ENCODE measurements at places on chromosomes 4 and X.

DNA sequence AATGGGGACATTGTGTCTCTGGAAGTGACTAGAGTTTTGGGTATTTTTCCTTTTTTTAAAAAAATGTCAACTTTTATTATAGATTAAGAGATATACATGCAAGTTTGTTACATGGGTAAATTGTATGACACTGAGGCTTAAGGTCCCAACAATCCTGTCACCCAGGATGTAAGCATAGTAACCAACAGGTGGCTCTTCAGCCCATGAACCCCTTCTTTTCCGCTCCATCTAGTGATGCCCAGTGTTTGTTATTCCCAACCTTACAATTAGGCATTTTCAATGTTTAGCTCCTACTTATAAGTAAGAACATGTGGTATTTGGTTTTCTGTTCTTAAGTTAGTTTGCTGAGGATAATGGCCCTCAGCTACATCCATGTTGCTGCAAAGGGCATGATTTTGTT is 102.7 kb downstream of the GRID2 start:
- no peak for DNase-seq

- no peak for DNase-seq
These were observed 18.0 kb downstream of the GC start for GRCh38 chr4:71765821-71766383.

DNA sequence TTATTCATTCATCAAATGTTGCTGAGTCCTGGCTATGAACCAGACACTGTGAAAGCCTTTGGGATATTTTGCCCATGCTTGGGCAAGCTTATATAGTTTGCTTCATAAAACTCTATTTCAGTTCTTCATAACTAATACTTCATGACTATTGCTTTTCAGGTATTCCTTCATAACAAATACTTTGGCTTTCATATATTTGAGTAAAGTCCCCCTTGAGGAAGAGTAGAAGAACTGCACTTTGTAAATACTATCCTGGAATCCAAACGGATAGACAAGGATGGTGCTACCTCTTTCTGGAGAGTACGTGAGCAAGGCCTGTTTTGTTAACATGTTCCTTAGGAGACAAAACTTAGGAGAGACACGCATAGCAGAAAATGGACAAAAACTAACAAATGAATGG is 1.7 kb upstream of the AFP start:
- DNase-seq = no peak

DNA sequence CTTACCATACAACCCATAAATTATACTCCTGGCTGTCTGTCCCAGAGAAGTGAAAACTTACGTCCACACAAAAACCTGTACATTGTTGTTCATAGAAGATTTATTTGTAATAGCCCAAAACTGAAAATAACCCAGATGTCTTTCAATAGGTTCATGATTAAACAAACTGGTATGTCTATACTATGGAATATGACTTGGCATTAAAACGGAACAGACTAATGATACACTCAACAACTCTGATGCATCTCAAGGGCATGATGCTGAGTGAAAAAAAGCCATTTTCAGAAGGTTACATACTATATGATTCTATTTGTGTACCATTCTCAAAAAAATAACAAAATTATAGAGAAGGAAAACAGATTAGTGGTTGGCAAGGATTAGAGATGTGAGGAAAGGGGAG is 11.6 kb upstream of the MND1 start:
- no peak for DNase-seq

DNA sequence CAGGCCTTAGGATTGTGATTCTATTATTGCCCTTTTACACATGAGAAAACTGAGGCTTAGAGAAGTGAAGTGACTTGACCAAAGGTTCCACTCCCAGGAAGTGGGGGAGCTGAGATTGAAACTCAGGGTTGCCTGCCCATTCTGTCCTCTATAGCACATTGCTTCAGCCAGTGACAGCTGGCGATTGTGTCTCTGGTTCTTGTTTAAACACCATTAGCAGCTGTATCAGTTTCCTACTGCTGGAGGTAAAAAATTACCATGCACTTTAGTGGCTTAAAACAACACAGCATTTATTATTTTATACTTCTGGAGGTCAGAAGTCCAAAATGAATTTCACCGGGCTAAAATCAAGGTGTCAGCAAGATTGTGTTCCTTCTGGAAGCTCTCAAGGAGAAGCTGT is 205.8 kb upstream of the MAMLD1 start:
- no peak for DNase-seq

- DNase-seq = no peak
These were observed 517.0 kb upstream of the EPHA5 start for GRCh38 chr4:66187175-66187720.

Data from HS-5 (cell line).